ENCODE measurements at places on chromosomes 7 and 10.

- DNase-seq, result no peak
Observed at GRCh38 chr7:138937484-138937883, 43.7 kb downstream of the KIAA1549 start.

GRCh38 chr10:59595593-59595992 lies 114.1 kb downstream of the SLC16A9 start:
- no peak for DNase-seq

DNA sequence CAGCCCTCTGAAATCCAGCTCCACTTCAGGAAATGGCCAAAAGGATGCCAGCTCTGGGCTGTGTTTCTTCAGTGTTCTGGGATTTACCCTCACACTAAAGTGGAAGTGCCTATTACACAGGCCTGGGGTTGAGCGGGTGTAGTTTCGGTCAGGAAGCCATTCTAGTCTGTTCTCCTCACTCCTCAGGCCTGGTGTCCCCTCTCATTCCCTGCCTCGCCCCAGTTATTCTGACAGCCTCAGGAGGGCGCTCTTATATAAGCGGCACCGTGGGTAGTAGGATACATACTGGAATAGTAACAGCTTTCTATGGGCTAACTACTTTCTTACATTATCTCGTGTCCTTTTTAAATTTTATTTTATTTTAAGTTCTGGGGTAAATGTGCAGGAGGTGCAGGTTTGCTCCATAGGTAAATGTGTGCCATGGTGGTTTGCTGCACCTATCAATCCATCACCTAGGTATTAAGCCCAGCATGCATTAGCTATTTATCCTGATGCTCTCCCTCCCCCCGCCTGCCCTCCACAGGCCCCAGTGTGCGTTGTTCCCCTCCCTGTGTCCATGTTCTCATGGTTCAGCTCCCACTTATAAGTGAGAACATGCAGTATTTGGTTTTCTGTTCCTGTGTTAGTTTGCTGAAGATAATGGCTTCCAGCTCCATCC lies 12.2 kb upstream of the LGI1 start:
- DNase-seq, result no peak

GRCh38 chr10:73759512-73760115 lies 15.4 kb downstream of the SEC24C start:
- peak; percentile 34 for DNase-seq

GRCh38 chr7:102935450-102936115 lies 22.8 kb downstream of the LRRC17 start:
- no peak for DNase-seq

GRCh38 chr7:139131601-139132041 lies 22.1 kb upstream of the ZC3HAV1 start:
- DNase-seq, result no peak

GRCh38 chr10:28774051-28774995 lies 97.0 kb downstream of the BAMBI start:
- no peak for DNase-seq

DNA sequence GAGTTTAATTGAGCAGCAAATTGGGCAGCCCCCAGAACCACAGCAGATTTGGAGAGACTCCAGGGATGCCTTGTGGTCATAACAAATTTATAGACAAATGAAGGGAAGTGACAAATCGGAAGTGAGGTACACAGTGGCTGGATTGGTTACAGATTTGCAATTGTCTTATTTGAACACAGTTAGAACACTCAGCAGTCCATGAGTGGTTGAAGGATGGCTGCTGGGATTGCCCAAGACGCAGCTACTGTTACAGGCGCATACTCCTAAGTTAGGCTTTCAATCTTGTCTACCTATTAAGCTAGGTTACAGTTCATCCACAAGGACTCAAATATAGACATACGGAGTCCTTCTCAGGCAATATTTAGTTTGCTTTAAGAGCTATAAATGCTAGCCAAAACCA lies 7.4 kb downstream of the ACADSB start:
- no peak for DNase-seq

GRCh38 chr7:886626-887487 lies 10.5 kb downstream of the GET4 start:
- no peak for DNase-seq

DNA sequence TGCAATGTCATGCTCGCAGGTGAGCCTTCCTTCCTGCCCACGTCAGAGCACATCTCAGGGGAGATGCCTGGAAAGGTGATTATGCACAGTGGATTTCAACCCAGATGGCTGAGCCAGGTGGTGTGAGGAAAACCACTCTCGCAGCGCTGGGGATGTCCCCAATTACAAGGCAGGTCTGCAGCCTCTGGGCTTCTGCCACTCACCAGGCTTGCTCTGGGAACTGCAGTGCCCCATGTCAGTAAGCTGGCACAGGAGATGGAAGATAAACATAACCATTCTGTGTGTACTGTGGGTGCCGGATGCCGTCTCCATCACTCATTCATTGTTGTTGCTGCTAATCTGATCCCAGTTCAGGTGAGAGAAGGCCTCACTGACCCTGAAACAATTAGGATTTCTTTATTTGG lies 222.9 kb upstream of the PITRM1 start:
- DNase-seq, result no peak

GRCh38 chr10:24299578-24300260 lies 90.8 kb downstream of the KIAA1217 start:
- DNase-seq, result no peak

DNA sequence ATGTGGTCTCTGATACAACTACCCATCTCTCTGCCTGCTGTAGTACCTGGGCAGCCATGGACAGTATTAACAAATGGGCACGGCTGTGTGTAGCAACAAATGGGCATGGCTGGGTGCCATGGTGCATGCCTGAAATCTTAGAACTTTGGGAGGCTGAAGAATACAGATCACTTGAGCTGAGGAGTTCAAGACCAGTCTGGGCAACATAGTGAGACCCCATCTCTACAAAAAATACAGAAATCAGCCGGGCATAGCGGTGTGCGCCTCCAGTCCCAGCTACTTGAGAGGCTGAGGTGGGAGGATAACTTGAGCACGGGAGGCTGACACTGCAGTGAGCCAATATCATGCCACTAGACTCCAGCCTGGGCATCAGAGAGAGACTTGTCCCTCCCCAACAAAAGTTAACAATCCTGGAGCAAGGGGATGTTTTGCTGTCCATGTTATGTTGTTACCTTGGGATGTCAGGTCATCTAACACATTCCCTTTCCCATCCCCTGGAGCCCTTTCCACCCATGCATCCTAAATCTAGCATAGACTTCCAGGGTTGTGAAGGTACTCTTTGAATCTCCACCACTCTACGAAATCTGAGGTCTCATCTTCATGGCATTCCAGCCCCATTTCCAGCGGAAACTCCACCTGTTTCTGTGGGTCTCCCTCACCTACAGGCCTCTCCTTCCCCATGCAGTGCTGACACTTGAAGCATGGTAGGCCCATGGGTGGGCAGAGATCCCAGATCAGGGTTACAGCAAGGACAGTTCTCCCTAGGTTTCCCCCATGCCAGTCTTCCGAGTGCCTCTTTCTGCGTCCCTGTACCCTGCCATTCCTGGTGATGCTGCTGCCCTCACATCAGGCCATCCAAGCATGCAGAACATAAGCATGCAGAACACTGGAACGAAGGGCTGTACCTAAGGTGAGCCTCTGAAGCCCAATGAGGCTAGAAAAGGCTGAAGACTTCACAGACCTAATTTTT lies 13.1 kb downstream of the FXYD4 start:
- no peak for DNase-seq

GRCh38 chr10:72425133-72425532 lies 70.4 kb upstream of the DNAJB12 start:
- no peak for DNase-seq

DNA sequence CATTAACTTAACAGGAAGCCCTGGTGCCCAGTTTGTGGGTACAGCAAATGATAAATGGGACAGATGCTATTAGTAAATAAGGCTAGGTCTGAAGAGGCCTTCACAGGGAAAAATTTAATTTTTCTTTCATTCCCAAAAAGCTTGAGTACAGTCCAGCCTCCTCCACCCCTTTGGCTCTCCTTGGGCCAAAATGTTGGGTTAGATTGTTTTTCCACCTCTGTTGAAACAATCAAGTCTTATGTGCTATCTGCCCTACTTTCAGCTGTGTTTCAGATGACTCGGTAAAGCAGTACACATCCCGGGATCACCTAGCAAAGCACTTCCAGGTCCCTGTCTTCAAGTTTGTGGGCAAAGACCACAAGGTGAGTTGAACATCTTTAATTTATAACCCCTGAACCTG lies 24.3 kb downstream of the PLA2G12B start:
- DNase-seq, result no peak

GRCh38 chr7:127264219-127264618 lies 11.5 kb upstream of the GRM8 start:
- no peak for DNase-seq

DNA sequence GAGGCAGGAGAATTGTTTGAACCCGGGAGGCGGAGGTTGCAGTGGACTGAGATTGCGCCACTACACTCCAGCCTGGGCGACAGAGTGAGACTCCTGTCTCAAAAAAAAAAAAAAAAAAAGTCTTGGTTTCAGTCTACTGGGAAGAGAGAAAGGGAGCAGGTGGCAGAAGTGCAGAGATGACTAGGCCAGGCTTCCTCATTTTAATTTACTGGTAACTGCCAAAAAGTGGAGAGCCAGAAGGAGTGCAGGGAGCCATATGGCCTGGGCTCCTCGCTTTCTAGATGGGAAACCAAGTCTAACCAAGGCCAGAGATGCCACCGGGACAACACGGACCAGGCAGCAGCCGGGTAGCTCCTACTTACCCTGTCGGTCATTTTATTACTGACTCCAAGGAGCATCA lies 12.2 kb downstream of the SEPHS1 start:
- DNase-seq, result no peak

DNA sequence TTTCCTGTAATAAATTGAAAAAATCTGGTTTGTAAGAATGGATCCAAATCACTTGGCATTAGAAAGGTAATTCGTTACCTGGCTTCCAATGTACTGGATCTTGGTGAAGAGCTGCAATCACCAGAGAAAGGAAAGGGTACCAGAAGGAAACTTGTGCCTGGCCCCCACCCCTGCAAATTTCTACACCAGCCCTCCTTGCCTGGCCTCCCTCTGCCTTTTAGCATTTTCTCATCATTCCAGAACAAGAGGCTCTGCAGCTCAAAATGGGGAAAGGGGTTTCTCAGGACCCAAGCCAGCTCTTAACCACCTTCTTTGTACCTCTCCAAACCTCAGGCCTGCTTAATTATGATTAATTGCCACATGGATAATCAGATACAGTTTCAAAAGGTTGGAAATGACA lies 612.8 kb upstream of the MGMT start:
- no peak for DNase-seq

DNA sequence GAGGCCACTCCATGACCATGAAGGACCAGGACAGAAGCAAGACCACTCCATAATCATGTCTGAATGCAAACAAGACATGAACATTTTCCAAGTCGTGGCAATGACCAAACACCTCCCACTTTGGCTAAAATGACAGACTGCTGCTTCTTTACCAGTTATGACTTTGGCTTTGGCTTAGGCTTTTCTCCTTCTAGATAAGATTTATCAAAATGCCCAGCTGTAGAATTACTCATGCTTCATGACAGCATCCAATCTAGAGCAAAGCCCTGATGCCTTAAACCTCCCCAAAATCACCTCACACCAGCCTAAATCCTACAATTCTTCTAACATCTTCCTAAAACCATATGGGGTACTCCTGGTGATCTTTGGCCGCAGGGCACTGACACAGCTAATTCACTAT lies 102.1 kb downstream of the VPS41 start:
- no peak for DNase-seq

DNA sequence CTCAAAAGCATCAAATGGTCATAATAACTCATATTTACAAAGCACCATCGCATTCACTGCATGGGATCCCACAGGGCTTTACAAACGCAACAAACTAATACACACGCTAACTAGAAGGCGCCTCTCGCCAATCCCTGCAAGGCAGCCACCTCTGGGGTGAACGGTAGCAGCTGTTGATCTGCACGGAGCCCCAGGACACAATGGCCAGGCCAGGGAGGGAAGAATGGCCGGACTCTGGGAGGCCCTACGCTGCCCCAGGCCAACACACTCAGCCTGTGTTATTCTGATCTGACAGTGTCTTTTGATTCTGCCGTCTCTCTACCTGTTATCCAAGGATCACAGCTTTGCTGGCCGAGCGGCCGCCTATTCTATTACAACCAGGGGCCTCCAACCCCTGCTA lies 41.8 kb downstream of the HABP2 start:
- DNase-seq, result no peak

DNA sequence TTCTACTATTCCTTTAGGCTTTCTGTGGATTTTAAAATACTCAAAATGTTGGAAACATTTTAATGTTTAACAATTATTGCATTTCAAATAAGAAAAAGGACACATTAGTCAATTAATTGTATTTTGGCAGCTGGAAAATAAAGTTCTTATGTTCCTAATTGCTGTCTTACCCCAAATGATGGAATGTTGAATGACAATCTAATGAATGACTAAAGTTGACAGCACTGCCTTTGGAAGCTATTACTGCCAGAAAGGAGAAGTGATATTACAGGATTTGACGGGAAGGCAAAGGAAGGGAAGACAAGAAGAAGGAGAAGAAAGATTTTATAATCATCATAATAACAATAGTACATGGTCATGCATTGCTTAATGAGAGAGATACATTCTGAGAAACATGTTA lies 23.4 kb upstream of the TMEM229A start:
- no peak for DNase-seq

DNA sequence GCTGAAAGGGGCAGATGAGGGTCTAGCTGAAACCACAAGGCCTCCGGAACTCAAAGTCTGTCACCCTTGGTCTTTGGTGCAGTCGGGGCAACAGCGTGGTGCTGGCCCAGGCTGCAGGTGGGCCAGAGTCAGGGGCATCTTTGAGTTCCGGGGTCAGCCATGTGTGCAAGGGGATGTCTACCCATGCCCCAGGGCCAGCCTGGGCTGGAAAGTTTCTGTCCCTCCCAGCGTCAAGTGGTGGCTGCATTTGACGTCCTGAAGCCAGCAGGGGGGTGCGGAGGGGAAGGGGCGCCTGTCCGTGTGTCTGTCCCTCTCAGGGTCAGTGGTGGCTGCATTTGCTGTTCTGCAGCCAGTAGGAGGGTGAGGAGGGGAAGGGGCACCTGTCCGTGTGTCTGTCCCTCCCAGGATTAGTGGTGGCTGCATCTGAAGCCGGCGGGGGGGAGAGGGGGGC lies 638 bp downstream of the BRAT1 start:
- no peak for DNase-seq

GRCh38 chr10:30813872-30814481 lies 184.4 kb upstream of the LYZL2 start:
- DNase-seq, result no peak

DNA sequence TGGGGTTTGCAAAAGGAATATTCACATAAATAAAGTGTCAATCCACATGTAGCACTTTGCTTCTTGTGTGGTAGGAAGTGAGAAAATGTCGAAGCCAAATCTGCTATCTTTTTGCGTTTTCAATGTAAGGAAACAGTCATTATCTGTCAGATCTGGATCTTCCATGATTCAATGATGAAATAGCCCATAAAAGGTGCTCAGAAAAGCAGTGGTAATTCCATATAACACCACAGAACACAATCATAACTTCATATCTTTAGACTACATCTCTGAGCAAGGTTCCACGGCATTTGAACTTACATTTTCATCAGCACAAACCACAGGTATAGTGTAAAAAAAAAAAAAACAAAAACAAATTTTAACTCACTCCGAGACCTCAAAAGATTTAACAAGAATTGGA lies 39.9 kb upstream of the EGR2 start:
- DNase-seq, result no peak
